ENCODE measurements at places on chromosomes 6 and 20.

DNA sequence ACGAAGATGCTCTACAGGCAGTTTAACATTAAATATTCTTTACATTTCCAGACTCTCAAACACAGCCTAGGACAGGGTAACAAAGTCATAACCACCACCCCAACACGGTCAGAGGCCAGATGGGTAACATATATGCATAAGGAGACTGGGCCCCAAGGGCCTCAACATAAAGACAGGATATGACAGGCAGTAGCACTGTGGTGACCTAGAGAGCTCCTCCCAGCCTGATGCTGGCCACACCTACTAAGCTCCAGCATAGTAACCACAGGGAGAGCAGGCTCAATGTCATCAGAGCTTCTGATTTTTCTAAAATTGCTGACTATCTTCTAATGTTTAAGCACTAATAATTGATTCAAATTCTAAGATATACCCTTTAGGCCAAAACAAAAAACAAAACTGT lies 21.7 kb downstream of the SMLR1 start:
- DNase-seq, result peak; percentile 40

DNA sequence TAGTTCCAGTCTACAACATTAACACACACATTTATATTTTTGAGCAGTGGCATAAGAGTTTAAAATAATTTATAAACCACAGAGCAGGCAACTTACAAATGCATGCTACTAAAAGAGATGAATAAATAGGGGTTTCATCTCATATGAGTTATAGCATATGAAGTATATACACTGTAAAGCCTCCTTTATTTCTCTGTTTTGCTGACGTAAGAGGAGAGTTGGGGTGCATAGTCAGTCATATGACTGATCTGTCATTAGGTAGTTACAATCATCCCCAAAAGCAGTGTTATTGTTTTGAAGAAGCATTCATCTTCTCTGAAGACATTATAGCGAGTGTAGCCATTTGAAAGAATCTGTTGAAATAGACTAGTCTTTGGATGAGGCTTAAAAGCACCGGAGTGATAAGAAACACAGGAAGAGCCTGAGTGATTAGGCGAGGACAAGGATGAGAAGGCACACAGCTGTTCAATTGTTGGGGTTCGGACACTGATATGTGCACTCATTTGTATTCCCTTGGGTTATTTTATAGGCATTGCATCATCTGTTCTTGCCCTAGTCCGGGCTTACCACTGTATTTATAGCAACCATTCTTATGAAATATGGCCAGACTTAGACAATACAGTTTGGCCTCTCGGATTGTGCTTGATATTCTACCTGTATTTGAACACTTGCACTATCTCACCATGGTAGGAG lies 325.7 kb downstream of the SAMD5 start:
- DNase-seq, result no peak

DNA sequence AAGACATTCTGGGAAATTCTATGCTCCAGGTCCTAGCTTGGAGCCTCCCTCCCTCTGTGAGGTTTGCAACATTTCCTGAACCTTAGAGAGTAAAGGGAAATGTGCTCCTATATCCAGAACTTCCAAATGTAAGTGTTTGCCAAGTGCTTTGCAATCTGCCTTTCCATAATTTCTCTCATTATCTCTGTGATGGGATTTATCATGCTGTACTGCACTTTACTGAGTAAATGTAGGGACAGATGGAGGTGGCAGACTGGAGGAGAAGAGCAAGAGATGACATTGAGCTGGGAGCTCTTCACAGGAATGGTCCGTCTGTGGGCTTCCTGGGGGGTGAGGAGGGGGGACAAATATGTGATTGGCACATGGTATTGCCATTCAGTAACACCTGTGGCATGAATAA lies 184.3 kb downstream of the SOX4 start:
- no peak for DNase-seq

GRCh38 chr20:9496155-9496554 lies 18.2 kb upstream of the LAMP5 start:
- no peak for DNase-seq

DNA sequence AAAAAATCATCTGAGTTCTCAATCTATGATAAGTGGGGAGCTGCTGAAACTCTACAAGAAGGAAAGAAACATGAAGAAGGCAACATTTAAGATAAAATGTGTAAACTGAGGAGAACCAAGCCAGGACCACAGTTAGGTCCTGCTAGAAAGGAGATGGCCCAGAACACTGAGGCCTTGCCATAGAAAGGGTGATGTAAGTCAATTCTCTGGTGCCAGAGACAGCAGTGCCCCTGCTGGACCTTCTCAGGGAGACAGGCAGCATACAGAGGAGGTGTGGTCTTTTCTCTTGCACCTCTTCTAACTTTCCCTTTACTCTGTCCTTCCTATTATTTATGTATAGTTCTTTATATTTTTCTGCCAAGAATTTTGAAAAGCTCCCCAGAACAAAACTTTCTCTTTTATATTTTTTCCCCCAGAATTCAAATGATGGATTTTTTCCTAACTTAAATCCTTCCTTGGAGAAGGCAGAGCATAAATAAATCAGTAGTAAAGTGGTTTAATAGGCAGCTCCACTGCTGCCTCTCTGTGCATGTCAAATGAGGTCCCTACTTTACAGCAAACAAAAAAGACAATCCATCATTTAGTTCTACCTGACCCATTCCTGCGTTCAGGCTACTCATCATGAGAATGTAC lies 9.0 kb downstream of the UQCC2 start:
- DNase-seq, result no peak

DNA sequence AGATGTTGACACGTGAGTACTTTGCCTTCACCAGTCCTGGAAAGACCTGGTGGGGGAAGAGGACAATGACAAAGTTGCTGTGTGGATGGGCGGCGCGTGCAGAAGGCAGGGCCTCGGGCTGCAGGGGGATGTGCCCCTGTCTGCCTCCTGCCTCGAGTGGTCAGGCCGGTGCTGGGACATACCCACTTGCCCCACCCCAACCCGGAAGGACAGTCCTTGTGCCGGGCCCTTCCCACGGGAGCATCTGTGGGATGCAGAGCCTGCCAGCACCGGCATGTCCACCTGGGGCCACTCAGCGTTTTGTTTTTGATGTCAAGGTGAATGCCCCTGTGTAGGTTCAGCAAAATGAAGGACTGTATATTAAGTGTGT lies 60.5 kb upstream of the BHLHE23 start:
- no peak for DNase-seq

DNA sequence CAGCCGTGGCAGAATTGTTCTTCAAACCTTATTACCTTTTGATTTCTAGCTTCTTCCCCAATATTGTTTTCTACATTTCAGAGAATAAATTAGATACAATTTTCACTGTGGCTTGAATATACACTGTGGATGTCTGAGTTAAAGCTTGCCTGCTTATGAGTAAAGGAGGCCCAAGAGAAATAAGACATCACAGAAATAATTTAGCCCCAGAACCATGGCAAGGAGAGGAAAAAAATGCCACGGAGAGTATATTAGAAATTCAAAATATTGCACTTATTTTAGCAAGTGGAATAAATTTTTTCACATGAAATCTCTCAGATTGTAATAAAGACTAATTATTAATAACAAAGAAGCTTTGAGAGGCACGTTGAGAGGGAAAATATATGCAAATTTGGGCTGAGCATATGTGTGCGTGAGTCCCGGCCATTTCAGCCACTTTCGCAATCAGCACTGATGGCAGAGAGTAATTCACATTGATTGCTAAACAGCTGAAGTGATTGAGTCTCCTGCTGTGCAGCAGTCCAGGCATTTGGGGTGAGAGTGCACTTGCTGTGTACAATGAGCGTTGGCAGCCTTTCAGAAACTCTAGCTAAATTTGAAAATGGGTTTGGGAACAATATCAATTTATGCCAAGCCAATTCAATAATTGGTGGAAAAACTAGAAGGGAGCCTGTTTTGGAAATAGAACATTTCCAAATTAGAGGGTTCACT lies 596.0 kb downstream of the EPM2A start:
- DNase-seq, result no peak

GRCh38 chr6:139653111-139653510 lies 278.7 kb upstream of the CITED2 start:
- DNase-seq, result no peak

GRCh38 chr6:166364456-166364855 lies 18.3 kb downstream of the MPC1 start:
- no peak for DNase-seq

- DNase-seq, result no peak
Observed at GRCh38 chr6:1242446-1242845, 69.5 kb upstream of the FOXQ1 start.

GRCh38 chr20:53878262-53879047 lies 191.9 kb downstream of the BCAS1 start:
- DNase-seq, result no peak

DNA sequence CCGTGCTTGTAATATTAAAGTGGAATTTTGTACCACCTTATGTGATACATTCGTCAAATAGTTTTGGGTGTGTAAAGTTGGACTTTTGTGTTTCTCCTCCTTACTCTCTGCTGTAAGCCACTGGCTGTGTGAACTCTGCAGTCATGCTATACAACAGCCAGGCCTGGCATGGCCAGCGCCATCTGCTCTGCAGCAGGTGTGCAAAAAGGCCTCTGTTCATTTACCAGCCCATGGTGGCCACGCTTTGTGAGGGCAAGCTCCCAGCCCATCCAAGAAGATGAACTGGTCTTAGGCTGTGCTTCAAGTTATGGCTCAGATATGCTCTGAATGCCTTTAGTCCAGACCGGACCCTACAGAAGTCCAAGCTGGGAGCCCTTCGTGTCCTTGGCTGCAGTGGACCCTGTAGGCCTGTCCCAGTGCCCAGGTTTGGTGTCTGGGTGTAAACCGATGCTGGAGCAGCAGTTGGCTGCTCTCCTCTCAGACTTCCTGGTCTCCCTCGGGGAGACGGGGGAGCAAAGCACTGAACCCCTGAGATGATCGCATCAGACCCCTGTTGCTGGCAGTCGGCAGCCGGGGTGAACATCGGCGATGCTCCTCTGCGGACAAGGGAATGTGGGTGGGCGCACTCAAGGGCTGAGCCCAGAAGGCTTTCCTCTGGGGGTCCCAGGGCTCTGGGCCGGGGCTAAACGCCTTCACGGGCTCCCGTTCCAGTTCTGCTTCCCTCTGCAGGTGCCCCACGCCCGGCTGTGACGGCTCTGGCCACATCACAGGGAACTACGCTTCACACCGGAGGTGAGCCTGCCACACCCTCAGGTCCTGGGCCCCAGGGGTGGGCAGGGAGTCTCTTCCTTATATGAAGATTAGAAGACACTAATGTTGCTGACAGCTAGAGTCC lies 28.6 kb upstream of the PCMTD2 start:
- DNase-seq, result no peak

DNA sequence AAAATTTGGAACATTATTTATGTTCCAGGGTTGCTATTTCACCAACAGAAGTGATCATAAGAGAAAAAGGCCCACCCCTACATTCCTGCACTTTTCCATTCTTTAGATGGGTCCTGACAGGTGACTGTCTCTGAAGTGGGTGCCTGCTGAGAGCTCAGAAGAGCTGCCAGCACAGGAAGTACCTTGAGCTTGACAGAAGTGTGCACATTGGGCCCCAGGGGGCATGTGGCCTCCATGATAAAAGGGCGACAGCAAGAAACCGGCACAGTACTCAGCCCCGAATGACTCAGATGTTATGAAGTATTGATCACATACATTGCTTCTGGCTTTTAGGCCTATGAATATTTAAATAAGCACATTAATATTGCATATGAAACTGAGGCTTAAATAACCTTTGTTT lies 150.4 kb downstream of the PCSK2 start:
- no peak for DNase-seq

- DNase-seq, result no peak
Observed at GRCh38 chr6:42131531-42131930, 10.9 kb downstream of the C6orf132 start.

- DNase-seq, result no peak
Observed at GRCh38 chr20:31966991-31967655, 828 bp upstream of the XKR7 start.

GRCh38 chr20:34574426-34574825 lies 15.9 kb downstream of the MAP1LC3A start:
- no peak for DNase-seq

DNA sequence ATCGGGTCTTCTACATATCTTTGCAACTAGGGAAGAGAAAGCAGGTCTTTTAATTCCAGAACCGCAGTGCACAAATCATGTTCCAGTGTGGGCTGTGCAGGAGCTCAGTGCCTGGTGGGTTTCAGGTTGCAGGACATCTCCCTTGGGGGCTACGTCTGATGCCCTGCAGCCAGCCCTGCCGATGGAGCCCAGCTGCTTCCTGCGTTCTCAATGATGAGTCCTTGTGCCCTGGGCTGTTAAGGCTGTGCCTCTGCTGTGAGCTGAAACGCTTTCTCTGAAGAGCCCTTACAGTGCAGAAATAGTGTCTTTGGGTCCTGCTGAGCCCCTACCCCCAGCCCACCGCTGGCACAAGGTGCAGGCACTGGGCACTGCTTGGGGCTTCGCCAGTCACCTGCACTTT lies 192.9 kb downstream of the SYNDIG1 start:
- no peak for DNase-seq

GRCh38 chr6:106997392-106998158 lies 23.0 kb upstream of the CD24 start:
- DNase-seq, result peak; percentile 63

DNA sequence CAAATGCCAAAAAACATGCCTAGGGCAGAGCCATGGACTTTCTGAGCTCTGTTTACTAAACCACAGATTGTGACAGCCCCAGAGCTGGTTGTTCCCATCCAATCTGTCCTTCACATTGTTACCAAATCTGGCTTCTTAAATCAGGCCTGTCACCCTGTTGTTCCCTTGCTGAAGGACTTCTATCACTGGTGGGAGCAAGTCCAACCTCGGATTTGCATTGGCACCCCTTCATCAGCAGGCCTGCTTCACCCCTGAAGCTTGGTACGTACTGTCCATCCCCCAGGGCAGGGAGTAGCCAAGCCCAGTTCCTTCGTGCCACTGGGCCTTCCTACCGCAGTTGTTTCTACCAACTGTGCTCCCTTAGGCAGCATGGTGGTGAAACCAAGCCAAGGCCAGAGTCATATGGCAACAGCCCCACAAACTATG lies 357.3 kb upstream of the JARID2 start:
- DNase-seq, result no peak

DNA sequence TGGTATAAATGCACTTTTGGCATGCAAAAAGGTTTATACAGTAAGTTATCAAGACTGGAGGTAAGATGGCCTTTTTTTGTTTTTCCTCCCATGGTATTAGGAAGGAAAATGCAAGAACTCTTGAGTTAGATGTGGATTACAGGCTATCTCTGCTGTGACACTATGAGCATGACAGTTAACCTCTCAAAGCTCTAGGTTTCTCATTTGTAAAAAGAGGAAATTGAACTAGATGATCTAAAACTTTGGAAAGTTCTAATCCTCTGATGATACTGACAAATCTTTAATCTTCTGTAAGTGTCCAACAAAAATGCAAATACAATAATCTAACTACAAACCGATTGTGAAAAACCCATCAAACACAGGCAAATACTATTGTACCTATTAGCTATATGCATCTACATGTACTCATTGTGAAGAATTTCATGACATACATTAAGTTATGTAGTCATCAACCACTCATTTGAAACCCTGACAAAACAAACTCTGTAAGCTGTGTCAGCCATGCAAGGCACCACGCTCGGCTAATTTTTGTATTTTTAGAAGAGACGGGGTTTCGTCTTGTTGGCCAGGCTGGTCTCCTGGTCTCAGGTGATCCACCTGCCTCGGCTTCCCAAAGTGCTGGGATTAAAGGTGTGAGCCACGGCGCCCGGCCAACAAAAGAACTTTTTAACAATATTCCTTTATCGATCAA lies 4.2 kb downstream of the CDK19 start:
- DNase-seq, result no peak

GRCh38 chr20:51272401-51272800 lies 249.5 kb upstream of the KCNG1 start:
- no peak for DNase-seq
